ENCODE measurements at places on chromosomes 1 and 21. TPM values are rescaled to one million over a fixed set of nuclear protein-coding genes. Genes with fewer than 3 reads are reported as not detected.

HUNK gene
- polyA plus RNA-seq: 2.8 TPM

SPATA17 gene
- 0.10 TPM for polyA plus RNA-seq

CFAP141 gene
- not detected for polyA plus RNA-seq

ITSN1 gene
- 44.4 TPM for polyA plus RNA-seq

KIF17 gene
- 3.2 TPM for polyA plus RNA-seq

PLEKHN1 gene
- polyA plus RNA-seq: 4.2 TPM

TRIM67 gene
- 0.08 TPM for polyA plus RNA-seq

PKLR gene
- polyA plus RNA-seq: not detected

AMY2A gene
- polyA plus RNA-seq: not detected

CD53 gene
- 48.9 TPM for polyA plus RNA-seq

COL8A2 gene
- 21.9 TPM for polyA plus RNA-seq

BCAR3 gene
- polyA plus RNA-seq: 14.5 TPM

LDLRAD1 gene
- polyA plus RNA-seq: not detected

APOBEC4 gene
- polyA plus RNA-seq: not detected

TMPRSS15 gene
- polyA plus RNA-seq: not detected

LAX1 gene
- polyA plus RNA-seq: 0.51 TPM

GUCA2B gene
- polyA plus RNA-seq: not detected

RIMS3 gene
- polyA plus RNA-seq: 4.0 TPM

RBM8A gene
- polyA plus RNA-seq: 107 TPM

MAST2 gene
- 53.0 TPM for polyA plus RNA-seq

Measured in urinary bladder (tissue), 4 donors.